ENCODE measurements at places on chromosomes 5 and 9.

GRCh38 chr9:72635197-72635596 is 113.8 kb downstream of the TMC1 start:
- no peak for DNase-seq

DNA sequence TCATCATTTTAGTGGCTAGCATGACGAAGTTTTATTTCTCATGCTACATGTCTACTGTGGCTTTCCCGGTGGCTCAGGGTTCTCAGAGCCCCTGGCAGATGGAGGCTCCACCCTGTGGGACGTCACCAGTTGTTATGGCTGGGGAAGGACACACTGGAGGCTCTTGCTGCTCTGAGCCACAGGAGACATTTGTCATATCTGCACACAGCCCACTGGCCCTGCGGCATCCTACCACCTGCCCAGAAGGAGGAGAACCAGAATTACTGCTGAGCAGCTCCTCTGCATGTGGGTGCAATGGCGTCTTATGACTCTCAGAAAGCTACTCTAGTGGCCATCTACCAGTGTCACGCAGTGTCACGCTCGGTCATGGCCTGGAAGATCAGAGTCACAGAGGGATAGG is 6.6 kb downstream of the OR13J1 start:
- DNase-seq = no peak

DNA sequence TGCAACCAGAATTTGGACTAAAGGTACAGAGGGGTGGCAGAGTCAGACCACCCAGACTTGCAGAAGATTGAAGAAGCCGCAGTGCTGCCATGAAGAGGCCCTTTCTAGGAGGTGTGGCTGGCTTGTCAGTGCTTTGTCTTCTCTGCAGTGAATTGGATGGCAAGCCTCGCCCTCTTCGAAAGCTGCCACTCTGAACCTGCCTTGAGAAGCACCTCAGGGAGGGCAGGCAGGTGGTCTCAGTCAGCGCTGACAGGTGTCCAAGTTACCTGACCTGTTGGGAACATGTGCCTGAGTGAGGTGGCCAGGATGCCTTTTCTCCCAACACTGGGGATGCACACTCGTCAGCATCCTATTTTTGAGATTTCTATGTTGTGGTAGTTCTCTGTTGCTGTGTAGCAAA is 6.2 kb downstream of the TENT4A start:
- DNase-seq = no peak

GRCh38 chr5:142280066-142281007 is 44.5 kb downstream of the SPRY4 start:
- no peak for DNase-seq

DNA sequence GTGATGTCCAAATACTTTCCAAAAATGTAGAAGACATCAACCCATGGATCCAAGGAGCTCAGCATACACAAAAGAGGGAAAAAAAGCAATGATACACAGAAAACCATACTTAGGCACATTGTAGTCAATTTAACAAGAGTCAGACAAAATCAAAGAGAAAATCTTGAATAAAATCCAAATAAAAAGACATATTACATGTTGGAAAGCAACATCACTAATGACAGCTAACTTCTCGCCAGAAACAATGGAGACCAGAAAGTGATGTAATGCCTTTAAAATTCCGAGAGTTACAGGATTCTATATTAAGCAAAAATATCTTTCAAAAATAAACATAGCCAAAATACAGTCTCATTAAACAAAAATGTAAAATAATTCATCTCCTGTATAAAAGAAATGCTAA is 79.8 kb upstream of the SLCO4C1 start:
- no peak for DNase-seq
